ENCODE measurements at places on chromosomes 7 and 10.

- DNase-seq = no peak
These were observed 24.5 kb upstream of the IL6 start for GRCh38 chr7:22702516-22702915.

- no peak for DNase-seq
These were observed 210.0 kb downstream of the MAD1L1 start for GRCh38 chr7:2022737-2023250.

- no peak for DNase-seq
These were observed 139.6 kb downstream of the SND1 start for GRCh38 chr7:127791446-127792189.

DNA sequence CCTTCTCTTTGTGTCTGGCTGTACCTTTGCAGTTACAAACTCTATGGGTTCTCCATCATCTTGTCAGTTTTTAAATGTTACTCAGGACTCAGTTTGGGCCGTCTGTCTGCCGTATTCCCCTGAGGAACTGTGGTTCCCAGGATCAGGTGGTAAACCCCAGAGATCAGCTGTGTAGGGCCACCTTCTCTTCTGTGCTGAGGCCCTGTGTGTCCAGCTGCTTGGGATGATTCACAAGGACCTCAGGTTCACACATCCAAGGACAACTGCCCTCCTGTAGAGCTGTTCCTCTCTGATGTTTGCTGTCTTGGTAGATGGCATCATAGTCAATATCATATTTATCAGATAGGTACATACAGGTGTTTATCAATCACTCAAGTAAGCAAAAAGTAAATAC lies 24.5 kb downstream of the CUL1 start:
- no peak for DNase-seq

- DNase-seq = no peak
These were observed 45.5 kb downstream of the CAMK2B start for GRCh38 chr7:44279731-44280505.

DNA sequence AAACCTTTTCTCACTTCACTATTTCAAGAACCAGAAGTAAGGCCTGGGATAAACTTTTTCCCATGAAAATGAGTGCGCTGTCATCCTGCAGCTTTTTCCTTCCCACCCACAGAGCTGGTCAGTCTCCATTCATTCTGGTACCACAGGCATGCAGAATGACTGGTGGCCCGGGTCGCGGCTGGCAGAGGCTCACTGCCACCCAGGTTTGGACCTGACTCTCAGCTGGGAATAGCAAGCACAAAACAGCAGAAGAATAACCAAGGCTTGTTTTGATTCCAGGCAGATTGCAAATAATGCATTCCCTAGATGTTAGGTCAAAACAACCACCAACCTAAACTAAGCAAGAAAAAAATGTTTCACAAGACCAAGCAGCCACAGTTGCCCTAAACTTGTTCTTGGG lies 190.5 kb upstream of the NRP1 start:
- DNase-seq = no peak

DNA sequence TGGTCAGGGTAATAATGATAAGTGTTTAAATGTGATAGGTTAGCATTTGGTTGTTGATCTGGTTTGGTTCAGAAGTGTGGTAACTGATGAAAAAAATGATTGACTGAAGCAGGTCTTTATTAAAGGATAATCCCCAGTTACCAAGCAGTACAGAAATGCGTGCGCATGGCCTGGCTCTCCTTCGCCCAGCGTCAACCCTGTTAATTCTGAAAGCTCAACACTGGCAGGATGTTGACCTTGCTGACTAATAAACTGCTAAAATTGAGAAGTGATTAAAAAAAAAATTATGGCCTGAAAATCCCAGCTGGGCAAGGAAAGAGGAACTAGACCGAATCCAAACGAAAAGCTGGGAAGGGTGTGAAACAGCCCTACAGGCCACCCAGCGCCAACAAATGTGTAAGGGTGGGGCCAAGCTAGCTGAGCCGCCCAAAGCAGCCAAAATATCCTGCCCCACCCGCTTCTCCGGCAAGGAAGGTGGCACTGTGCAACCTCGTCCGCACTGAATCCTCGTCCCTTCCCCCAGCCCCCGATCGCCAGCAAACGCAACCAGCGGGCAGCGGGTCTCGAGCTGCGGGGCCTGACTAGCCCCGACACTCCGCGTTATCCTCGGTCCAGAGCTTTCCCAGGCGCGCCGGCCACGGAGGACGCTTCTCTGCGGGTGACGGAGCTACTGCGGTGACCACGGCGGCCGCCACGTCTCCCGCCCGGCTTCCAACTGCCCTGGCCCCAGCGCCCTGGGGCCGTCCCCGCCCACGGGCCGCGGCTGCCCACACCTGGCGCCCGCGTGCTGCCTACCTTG lies 561 bp downstream of the SHTN1 start:
- peak; percentile 7 for DNase-seq

GRCh38 chr10:124588736-124589490 lies 127.3 kb downstream of the LHPP start:
- no peak for DNase-seq

GRCh38 chr10:58180666-58181065 lies 87.0 kb downstream of the IPMK start:
- no peak for DNase-seq

GRCh38 chr7:20403331-20403730 lies 72.6 kb downstream of the ITGB8 start:
- no peak for DNase-seq

Measured in keratinocyte (primary cell).